T1000 (cell line): ENCODE measurements at places on chromosomes 16 and 17.

DNA sequence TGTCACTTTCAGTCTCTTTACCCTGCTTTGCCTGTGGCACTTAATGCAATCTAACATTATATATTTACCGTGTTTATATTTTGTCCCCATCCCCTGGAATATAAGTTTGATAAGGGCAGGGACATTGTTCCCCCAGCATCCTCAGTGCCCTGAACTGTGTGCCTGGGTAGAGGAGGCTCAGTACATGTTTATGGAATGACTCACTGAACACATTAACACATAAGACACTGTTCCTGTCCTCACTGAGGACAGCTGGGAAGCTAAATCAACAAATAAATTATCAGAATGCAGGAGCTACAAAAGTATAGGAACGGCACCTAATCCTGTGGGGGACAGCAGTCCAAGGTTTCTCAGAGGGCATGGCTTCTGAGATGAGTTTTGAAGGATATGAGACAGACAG is 27.8 kb downstream of the GRIN2A start:
- no peak for DNase-seq

DNA sequence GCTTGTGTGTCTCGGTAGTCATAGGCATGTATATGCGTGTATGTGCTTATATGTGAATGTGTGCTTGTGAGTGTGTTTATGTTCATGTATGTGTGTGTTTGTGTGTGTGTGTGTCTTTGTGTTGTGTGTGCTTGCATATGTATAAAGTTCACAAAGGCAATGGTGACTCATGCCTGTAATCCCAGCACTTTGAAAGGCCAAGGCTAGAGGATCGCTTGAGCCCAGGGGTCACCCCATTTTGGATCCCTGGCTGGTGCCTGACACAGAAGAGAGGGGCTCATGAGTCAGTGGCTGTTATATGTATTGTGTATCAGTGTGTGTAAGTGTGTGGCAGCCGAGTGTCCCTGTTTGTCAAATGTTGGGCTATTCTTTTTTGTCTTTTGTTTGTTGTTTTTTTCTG is 69.3 kb downstream of the ABCC1 start:
- no peak for DNase-seq

- no peak for DNase-seq
Measured at GRCh38 chr16:26762594-26762993, 304.1 kb upstream of the C16orf82 start.

- DNase-seq: no peak
Measured at GRCh38 chr17:76414334-76415295, 30.2 kb downstream of the SPHK1 start.

- DNase-seq: no peak
Measured at GRCh38 chr16:69384974-69385373, 833 bp downstream of the TERF2 start.

DNA sequence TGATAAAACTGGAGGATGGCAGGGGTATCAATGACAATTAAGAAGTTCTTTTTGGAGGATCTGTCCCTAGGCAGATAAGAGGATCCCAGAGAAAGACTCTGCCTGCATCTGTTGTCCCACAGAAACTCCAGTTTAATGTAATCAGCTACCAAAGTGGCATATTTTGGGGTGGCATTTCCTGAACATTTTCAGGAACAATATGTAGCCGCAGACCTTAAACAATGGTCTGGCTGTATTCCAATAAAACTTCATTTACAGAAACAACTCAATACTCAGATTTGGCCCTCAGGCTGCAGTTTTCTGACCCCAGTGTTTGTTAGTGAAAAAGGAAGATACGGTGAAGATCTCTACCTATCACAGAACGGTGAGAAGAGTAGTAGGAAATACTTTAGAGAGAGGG is 46.1 kb downstream of the KCNJ16 start:
- no peak for DNase-seq

- no peak for DNase-seq
Measured at GRCh38 chr16:52069866-52070265, 477.1 kb downstream of the TOX3 start.

GRCh38 chr17:15123593-15124263 is 141.4 kb downstream of the PMP22 start:
- DNase-seq: peak; percentile 44

- DNase-seq: no peak
Measured at GRCh38 chr17:55811536-55811935, 60.7 kb downstream of the PCTP start.

DNA sequence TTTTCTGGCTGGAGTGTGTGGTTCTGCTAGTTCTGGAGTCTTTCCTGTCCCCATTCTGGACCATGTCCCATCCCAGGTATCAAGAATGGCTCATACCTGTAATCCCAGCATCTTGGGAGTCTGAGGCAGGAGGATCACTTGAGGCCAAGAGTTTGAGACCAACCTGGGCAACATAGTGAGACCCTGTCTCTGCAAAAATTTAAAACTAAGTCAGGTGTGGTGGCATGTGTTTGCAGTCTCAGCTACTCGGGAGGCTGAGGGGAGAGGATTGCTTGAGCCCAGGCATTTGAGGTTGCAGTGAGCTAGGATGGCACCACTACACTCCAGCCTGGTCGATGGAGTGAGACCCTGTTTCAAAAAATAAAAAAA is 15.3 kb upstream of the WNT3 start:
- DNase-seq: no peak

- DNase-seq: peak; percentile 42
Measured at GRCh38 chr16:14013571-14014283, 57.4 kb upstream of the MRTFB start.

- DNase-seq: no peak
Measured at GRCh38 chr16:55294129-55294528, 29.9 kb upstream of the IRX6 start.

DNA sequence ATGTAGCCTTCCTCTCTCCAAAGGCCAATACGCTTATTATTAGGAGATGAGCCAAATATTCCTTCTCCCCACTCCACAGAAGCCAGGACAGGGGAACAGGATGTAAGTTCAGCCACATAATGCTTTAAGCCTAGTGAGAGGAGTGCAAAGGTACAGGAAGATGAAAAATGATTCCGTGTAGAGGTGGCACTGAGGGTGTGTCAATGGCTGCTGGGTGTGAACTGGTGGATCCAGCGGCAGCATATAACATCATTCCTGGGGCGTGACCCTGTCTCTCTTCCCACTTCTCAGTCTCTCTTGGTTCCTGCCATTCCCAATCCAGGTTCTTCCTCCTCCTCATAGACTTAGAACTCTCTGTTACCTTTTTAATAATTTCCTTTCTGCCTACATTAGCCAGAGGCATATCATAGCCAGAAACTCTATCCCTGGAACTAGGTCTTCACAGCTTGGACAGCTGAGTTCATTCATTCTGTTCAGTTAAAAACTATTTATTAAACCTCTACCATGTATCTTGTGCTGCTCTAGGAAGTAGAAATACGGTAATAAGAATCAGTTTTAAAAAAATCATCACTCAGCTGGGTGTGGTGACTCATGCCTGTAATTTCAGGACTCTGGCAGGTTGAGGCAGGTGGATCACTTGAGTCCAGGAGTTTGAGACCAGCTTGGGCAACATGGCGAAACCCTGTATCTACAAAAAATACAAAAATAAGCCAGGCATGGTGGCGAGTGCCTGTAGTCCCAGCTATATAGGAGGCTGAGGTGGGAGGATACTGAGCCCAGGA is 58.0 kb upstream of the FAM20A start:
- no peak for DNase-seq

GRCh38 chr17:40316571-40317344 is 7.8 kb downstream of the RARA start:
- DNase-seq: peak; percentile 45

GRCh38 chr16:13923703-13924298 is 3.8 kb downstream of the ERCC4 start:
- no peak for DNase-seq

DNA sequence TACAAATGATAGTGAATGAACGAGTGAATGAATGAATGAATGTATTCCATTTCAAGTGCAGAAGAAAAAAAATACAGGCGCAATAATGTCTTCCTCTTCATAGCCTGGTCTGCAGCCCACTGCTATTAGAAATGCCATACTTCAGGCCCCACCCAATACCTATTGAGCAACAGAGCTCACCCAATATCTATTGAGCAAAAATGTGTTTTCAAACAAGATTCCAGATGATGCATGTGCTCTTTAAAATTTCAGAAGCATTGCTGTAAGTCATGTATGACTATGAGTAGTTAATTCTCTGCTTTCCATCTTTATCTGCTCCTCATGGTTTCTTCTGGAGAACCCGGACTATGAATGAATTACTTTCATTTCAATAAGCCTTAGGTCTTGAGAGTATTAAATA is 308.2 kb downstream of the XYLT1 start:
- no peak for DNase-seq

DNA sequence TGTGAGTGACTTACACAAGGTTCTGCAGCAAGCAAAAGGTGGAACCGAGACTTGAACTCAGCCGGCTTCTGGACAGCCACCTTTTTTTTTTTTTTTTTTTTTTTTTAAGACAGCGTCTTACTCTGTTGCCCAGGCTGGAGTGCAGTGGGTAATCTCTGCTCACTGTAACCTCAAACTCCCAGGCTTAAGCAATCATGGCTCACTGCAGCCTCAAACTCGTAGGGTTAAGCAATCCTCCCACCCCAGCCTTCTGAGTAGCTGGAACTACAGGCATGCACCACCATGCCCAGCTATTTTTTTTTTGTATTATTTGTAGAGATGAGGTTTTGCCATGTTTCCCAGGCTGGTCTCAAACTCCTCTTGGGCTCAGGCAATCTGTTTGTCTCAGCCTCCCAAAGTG is 55.2 kb upstream of the GOT2 start:
- no peak for DNase-seq

- peak; percentile 81 for DNase-seq
Measured at GRCh38 chr17:80219013-80219762, 945 bp downstream of the SGSH start.

DNA sequence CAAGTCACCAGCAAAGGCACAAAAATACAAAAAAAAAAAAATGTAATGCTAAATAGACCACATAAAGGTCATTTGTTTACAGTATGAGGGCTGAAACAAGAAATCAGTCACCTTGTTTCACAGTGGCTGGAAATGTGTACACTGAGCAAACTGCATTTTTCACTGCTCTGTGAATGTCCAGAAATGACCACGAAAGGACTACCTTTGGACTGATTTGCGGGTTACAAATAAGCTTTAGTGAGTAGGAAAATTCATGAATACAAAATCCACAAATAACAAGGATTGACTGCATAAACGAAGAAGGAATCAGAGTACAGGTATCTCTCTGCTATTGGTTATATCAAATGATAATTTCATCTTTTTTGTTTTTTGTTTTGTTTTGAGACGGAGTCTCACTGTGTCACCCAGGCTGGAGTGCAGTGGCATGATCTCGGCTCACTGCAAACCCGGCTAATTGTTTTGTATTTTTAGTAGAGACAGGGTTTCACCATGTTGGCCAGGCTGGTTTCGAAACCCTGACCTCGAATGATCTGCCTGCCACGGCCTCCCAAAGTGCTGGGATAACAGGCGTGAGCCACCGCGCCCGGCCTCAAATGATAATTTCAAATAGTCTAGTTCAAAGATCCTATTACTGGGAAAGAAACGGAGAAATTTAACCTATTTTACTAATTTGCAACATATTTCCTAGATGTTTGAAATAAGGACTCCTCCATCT is 30.5 kb downstream of the CYTH1 start:
- no peak for DNase-seq

DNA sequence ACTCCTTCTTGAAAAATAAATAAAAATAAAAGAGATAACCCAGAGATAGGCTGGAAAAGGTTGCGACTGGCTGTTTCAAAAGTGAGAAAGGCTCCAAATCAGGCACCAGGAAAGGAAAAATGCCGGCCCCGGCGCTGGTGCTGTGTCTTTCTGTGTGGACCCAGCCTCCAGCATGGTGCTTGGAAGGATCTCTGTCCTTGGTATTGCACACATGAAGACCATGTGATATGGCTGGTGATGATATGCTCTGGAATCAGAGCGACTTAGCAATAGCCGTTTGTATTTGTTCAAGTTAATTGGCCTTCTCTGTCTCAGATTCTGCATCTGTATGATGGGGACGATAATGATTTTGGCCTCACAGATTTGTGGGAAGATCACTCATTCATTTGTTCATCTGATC is 3.4 kb downstream of the WSCD1 start:
- DNase-seq: no peak

GRCh38 chr17:51133365-51133764 is 12.7 kb upstream of the SPAG9 start:
- DNase-seq: no peak

- no peak for DNase-seq
Measured at GRCh38 chr16:27828671-27829070, 234.8 kb downstream of the GSG1L start.

- no peak for DNase-seq
Measured at GRCh38 chr17:19248151-19248927, 11.2 kb downstream of the EPN2 start.

DNA sequence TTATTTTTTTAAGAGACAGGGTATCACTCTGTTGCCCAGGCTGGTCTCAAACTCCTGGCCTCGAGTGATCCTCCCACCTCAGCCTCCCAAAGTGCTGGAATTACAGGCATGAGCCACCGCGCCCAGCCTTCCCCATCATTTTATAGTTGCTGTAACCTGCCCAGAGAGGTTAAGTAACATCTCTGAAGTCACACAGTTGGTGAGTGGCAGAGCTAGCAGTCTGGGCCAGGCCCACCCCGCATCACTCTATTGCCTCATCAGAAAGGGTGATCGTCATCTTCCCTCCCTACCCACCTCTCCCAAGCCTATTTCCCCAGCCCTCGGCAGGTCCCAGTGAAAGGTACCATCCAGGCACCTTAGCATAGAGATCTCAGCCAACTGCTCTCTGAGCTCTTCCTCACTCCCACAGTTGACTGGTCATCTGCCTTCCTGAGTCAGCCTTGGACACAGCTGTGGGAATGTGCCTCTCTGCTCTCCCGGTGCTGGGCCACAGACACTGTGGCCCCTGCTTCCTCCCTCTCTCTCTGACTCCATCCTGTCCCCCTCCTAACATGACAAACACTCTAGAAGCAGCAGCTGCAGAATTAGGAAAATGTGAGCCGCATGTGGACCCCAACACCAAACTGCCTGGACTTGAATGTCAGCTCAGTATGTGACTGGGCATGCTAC is 57.1 kb downstream of the SCNN1B start:
- DNase-seq: no peak

DNA sequence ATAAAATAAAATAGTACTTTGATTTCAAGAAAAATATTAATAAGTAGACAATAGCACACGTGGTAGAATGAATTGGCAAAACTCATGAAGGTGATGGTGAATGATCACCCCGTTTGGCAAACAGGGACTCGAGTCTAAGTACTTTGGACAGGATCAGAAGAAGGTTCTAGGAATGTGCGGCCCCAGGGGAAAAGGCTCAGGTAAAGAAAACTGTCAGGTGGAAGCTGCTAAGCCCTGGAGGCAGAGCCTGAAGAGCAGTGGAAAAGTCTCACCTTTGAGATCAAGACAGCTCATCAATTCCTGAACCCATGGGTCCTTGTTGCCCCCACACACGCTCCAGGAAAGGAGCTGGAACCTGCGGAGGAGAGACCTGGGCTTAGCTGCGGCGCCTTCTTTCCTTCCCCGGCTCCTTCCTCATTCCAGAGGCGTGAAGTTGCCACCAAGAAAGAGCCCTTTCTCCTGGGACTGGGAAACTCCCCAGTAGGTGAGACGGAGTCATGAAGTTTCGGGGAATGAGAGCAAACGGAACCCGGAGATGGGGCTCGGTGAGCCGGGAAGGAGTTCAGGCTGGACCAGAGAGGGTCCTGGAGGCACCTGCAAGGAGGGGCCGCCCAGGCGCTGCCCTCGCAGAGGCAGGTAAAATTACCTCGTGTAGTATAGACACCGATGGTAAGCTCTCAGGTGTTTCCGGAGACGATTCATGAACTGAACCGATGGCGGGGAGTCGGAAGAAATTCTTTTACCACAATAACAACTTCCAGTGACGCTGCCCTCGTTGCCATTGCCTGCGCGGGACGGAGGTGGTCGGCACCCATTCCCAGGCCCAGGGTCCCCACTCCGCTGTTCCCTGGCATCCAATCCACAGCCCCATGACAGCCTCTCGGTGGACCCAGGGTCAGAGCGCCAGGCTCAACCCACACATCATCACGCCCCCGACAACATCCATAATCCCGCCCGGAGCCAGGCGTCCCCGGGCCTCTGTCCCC is 1.2 kb upstream of the ZMYND15 start:
- no peak for DNase-seq
